ENCODE measurements at places on chromosomes 2 and 18. TPM values are rescaled to one million over a fixed set of nuclear protein-coding genes. Genes with fewer than 3 reads are reported as not detected.
A peak's percentile ranks its signal among the peaks of the same experiment; 100 is the strongest.

Gene DPP4
- total RNA-seq = 1.4 TPM

DNA sequence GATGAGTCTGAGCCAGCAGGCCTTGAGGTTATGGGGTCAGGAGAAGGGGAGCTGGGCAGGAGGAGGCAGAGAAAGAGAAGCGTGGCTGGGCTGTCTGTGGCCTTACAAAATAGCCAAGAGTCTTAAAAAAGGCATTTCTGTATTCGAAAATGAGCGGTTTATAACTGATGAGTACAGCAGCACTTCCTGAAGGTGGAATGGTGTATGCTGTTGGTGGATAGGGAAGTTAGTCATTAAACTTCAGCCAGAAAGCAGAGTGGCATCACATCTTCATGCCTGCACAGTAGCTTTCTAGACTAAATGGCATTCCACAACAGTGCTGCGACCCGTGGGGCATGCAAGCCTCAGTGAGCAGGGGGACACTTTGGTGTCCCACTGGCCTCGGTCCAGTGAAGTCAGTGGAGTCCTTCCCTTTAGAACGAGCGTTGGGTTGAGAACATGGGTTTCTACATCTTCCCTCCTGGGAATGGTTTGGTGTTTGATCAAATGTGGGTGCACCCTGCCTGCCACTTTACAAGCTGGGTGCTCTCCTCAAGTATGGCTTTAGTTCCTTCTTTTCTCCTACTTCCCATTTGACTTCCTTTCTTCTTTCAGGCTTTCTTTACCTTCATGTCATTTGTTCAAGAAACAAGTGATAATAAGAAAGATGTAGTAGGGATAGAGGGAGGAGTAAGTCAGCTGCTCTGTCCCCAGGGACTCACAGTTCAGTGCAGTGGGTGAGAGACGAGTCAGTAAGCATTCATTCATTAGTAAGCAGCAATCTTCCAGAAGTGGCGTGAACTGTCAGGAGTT is 96.3 kb downstream of the ARMC9 start:
- H3K4me3 ChIP-seq = no peak overlapping the region
- no peaks in the 10 kb centered on the region for H3K36me3 ChIP-seq
- H3K27ac ChIP-seq = no peak overlapping the region
- no peaks in the 10 kb centered on the region for H3K27me3 ChIP-seq
- no peak for DNase-seq
- no peaks in the 10 kb centered on the region for H3K4me1 ChIP-seq

DNA sequence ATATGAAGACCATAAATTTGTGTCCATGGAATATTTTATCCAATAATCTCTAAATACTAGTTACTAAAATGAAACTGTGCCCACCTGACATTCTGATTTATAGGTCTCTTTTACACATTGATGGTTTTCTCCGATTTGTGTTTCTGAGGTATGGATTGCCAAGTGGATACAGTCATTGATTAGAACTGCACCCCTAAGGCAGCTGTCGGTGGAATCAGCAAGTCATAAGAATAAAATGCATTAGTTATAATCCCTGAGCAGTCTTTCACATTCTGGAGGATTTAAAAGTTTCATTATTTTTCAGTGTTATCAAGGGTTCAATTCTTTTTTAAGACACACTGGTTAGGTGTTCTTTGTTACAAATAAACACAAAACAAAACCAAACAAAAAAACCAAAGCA is 6.0 kb downstream of the CAVIN2 start:
- peaks cover 2% of the 10 kb centered on the region for H3K4me1 ChIP-seq
- H3K36me3 ChIP-seq = peaks cover 2% of the 10 kb centered on the region
- H3K27ac ChIP-seq = no peak overlapping the region
- no peaks in the 10 kb centered on the region for H3K27me3 ChIP-seq
- DNase-seq = no peak

GRCh38 chr2:25981596-25982272 is 563 bp downstream of the KIF3C start:
- H3K4me3 ChIP-seq = peak overlapping the region; percentile 83
- H3K27ac ChIP-seq = no peak overlapping the region
- DNase-seq = peak; percentile 21
- H3K4me1 ChIP-seq = peaks cover 5% of the 10 kb centered on the region

GRCh38 chr2:186991766-186992417 is 142.9 kb upstream of the ZSWIM2 start:
- H3K4me3 ChIP-seq = no peak overlapping the region
- no peak overlapping the region for H3K27ac ChIP-seq
- DNase-seq = no peak
- H3K36me3 ChIP-seq = no peaks in the 10 kb centered on the region

Data from psoas muscle (tissue), 8 donors.